Activated CD4-positive, CD25-positive, alpha-beta regulatory T cell treated with anti-CD3 and anti-CD28 coated beads, Interleukin-2, amount 50 U/mL, for 72 hours (primary cell): ENCODE measurements at places on chromosomes 2 and 18.

- no peak for DNase-seq
Observed at GRCh38 chr2:149731079-149731478, 143.5 kb upstream of the MMADHC start.

- DNase-seq = no peak
Observed at GRCh38 chr2:74440378-74441169, 1.2 kb downstream of the RTKN start.

DNA sequence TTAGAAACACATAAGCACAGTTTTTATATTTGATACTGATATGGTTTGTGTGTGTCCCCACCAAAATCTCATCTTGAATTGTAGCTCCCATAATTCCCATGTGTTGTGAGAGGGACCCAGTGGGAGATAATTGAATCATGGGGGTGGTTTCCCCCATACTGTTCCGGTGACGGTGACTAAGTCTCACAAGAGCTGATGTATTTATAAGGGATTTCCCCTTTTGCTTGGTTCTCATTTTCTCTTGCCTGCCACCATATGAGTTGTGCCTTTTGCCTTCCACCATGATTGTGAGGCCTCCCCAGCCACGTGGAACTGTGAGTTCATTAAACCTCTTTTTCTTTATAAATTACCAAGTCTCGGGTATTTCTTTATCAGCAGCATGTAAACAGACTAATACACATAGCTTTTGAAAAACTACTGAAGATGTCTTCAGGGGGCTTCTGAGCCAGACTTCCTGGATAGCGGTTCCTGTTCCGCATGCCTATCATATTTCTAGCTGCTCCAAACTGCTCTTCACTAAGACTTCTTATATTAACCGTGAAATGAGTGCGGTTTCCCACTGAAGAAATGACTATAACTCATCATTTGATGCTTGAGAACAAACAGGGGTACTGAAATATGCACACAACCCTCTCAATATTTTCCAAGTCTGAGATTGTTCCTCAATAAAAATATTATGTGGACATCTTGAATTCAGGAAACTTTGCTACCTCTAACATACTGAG lies 75.8 kb downstream of the SPHKAP start:
- no peak for DNase-seq

GRCh38 chr2:8544786-8545694 lies 136.8 kb upstream of the ID2 start:
- peak; percentile 84 for DNase-seq

DNA sequence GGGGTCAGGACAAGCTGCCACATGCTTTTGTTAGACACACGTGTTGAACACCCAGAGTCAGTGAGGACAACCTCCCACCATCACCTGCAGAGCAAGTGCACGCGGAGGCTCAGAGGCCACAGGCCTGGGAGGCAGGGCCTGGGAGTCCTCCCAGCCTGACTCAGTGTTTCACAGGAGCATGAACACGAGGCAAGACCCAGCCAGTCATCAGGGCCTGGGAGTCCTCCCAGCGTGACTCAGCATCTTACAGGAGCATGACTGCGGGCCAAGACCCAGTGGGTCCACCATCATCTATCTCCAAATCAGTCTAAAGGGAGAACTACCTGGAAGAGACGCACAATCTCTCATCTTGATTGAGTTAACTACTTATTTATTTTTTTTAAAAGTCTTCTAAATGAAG lies 112.6 kb upstream of the PXDN start:
- no peak for DNase-seq

DNA sequence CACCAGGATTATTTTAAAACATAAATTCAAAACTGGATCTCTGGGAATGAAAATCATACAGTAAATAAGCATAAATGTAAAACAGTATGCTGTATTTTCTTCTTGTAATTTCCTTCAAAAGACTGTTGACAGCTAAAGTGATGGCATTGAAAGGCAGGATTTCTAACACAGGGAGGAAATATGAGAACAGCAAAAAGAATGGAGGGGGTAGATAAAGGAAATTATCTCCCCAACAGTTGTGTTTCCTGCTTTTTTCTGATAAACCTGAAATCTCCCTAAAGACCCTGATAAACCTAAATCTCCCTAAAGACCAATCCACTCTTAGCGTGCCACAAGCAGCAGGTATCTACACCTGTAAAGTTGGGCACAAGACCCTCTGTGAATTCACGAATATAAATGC lies 50.8 kb downstream of the PIAS2 start:
- no peak for DNase-seq

DNA sequence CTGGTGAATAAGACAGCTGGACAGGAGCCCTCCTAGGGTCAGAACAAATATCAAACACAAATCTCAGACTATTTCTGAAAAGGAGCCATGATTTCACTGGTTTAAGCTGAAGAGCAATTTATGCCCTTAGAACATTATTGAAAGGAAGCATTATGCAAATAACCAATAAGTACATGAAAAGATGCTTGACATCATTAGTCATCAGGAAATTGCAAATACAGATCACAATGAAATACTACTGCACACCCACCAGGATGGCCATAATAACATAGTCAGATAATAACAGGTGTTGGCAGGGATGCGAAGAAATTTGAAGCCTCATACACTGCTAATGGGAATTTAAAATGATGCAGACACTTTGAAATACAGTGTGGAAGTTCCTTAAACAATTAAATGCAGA lies 176.4 kb upstream of the RAB6C start:
- no peak for DNase-seq

- DNase-seq = no peak
Observed at GRCh38 chr2:72367530-72368225, 220.0 kb upstream of the CYP26B1 start.

GRCh38 chr2:172812158-172812744 lies 76.6 kb downstream of the RAPGEF4 start:
- no peak for DNase-seq

DNA sequence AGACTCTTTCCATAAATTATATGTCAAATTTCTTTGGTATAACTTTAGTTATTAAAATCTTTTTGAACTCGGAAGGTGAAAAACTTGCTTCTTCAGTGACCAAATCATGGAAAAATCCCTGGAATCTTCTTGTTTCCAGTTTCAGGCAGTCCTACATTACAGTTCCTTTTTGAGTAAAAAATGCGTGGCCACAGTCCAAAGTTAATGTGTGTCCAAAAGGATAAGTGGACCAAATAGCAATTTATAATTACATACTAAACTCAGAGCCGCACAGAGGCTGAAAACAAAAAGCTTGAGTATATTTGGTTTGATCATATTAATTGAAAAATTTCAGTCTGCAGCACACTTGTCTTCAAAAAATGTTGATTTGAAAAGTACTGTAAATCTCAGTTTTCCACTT lies 28.4 kb upstream of the DYNC2LI1 start:
- DNase-seq = no peak

DNA sequence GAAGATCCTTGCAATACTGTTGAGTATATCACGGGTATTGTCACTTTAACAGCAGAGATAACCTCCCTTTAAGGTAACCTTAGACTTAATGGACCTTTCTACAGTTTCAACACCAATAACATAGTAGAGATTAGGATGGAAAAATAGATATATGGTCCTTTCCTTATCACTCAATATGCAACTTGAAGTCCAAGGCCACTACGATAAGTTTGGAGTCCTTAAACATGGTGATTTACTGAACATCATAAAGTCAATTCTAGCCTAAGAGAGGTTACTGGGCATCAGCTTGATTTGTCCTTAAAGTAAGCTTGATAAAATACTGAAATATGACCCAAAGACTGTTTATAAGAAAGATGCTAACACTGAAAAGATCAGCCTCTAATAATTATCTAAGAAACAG lies 203.2 kb downstream of the STK39 start:
- no peak for DNase-seq

GRCh38 chr2:101012054-101012705 lies 10.1 kb downstream of the RPL31 start:
- DNase-seq = no peak

- no peak for DNase-seq
Observed at GRCh38 chr2:24350826-24351626, 9.3 kb downstream of the ITSN2 start.
